ENCODE measurements at places on chromosomes 3 and 15.

DNA sequence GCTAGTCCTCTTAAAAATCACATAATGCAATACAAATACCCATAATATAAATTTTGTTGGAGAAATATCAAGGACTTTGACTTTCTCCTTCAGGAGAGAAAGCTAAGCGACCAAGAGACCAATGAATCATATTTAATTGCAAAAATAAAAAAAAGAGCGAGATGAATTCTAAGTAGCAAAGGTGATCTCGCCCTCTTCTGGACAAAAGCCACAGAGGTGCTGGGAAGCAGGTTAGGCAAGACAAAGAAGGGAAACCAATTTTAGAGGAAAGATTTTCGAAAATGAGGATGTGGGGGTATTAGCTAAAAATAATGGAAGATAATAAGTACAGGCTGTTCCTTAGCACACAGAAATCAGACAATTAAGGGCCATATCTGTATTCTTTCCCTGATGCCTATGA is 111.4 kb upstream of the PLAAT1 start:
- no peak for DNase-seq

DNA sequence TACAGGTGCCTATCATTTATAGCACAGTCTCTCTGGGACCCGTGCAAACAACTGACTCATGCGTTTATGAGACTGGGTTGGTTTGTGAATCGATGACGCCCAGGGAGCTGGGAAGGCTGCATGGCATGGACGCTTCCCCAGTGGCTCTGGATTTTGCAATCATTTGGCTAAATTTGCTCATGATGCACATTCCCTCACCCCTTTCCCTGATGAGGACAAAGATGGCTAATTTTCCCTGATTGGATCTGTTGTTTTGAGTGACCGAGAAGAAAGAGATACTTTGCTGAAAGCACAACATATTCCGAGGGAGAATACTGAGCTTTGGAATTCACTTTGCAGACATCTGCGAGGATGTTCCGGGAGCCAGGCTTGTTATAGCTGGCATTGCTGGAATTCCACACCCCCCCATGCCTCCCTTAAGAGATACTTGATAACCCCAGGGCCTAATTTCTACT is 51.1 kb downstream of the CGNL1 start:
- DNase-seq: no peak

DNA sequence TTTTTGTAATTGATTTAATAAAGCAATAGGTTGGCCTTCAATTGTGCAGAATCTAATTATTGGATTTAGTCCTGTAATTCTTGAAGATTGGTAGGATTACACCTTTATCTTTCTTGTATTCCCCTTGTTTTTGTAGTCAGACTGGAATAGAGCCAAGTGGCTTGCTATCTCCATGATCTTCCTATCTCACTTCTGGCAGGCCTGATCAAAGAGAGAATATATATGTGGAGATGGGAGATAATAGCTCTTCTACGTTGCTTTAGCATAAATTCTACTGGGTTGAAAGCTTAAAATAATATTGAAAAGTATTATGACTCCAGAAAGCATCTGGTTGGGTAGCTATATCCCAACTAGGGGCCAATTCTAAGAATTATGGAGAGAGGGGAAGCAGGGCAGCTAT is 16.9 kb upstream of the IFT57 start:
- DNase-seq: no peak

DNA sequence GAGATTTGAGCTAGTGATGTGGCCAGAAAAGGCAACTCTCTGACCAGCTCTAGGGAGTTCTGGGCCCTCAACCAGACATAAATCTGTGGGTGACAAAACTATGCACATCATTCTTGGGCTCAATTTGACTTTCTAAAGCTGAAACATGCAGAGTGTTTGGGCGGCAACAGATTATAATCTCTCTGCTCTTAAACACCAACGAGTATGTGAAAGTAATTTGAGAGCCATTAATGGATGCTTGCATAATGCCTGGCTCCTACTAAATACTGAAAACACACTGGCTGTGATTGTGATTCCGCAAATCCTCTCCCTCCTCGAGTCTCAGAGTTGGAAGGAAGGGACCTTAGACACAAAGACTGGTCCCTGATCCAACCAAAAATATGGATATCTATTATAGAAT is 186.7 kb downstream of the UACA start:
- DNase-seq: no peak

DNA sequence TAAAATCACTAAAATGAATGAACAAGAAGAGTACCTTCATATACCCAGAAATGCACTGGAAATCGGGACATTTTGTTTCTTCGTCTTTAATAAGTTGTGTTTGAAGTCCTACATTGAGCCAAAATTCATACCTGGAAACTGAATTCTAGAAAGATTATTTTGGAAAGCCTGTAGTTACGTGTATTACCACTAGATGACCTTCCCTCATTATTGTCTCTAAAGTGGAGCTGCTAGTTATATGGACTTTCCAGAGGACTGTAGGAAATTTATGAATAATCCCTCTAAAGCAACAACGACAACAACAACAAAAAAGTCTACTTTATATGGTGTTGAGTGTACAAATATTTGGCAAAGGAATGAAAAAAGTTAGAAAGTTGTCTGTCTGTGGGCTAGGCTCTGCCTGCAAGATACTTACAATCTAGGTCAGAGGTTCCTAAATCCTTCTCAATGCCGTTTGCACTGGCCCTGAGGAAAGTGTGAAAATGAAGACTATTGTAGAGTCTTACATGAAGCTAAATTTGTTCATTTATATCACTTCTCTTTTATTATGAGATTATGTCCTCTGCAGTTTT is 234.8 kb upstream of the NR2E3 start:
- no peak for DNase-seq

- DNase-seq: no peak
Observed at GRCh38 chr3:152069871-152070270, 196.4 kb downstream of the SUCNR1 start.

Measured in activated T-cell treated with anti-CD3 and anti-CD28 coated beads, Interleukin-2, amount 50 U/mL, for 1 hour (primary cell).